Activated CD4-positive, alpha-beta T cell treated with anti-CD3 and anti-CD28 coated beads for 4 hours (primary cell): ENCODE measurements at places on chromosomes 12 and 14.

DNA sequence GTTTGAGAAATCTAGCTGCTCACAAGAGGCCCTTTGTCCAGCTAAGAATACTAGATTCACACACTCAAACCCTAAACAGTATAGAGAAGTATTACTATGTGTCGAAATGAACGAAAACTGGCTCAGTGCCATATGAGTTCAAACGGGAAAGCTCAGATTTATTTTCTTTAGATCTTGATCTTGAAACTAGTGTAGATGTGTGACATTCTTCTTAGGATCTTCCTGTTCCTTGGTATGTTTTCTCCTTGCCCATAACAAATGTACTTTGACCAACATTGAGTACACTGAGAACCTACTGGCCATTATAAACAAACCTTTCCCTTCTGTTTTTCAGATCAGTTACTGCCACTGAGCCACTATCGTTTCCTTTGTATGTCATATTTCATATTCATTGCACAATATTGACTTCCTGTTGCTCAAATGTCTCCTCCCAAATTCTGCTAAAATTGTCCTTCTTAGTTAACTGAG, 21.3 kb downstream of the MYBPC1 start:
- DNase-seq, result no peak

DNA sequence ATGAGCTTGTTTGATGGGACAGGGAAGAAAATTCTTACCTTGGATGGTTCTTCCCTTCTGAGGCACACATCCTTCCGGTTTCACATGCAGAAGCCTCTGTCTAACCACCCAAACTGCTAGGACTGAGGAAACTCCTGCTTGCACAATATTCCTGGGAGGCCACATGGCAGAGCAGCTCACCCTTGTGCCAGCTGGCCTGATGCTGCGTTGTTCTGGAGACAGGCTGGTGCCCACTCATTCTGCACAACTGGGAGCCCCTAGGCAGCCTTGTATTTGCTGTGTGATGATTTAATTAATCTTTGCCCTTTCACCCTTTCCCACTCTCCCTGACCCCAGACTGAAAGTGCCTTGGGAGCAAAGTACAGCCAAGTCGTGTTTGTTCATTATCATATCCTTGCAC, 130.8 kb downstream of the RTN1 start:
- no peak for DNase-seq

GRCh38 chr12:52020539-52021336, 14.0 kb downstream of the TAMALIN start:
- DNase-seq, result peak; percentile 66

DNA sequence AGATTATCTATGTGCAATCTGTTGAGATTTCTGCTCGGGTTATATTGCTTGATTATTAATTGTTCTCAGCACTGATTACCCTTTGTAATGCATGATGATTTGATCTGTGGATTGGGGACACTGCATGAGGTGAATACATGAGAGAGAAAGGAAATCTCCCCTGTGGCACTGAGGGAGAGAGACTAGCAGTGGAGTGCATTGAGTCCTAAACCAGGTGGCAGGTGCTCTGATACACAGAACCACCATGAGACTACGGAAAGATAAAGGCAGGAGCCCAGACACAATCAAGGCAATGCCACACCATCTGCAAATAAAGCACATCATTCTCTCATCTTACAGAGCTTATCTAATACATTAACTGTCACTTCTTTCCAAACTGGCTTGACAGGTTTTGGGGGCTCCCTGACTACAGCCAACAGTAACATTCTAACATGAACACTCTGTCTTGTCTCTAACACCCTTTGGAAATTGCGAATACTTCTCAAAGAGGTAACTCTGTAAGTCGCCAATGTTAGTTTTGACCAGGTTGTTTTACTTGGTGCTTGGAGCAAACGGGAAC, 37.6 kb upstream of the TSPAN8 start:
- DNase-seq, result no peak
